Activated T-cell treated with anti-CD3 and anti-CD28 coated beads, Interleukin-2, amount 50 U/mL, for 72 hours (primary cell): ENCODE measurements at places on chromosomes 3 and 15. TPM values are rescaled to one million over a fixed set of nuclear protein-coding genes. Genes with fewer than 3 reads are reported as not detected.
A peak's percentile ranks its signal among the peaks of the same experiment; 100 is the strongest.

DNA sequence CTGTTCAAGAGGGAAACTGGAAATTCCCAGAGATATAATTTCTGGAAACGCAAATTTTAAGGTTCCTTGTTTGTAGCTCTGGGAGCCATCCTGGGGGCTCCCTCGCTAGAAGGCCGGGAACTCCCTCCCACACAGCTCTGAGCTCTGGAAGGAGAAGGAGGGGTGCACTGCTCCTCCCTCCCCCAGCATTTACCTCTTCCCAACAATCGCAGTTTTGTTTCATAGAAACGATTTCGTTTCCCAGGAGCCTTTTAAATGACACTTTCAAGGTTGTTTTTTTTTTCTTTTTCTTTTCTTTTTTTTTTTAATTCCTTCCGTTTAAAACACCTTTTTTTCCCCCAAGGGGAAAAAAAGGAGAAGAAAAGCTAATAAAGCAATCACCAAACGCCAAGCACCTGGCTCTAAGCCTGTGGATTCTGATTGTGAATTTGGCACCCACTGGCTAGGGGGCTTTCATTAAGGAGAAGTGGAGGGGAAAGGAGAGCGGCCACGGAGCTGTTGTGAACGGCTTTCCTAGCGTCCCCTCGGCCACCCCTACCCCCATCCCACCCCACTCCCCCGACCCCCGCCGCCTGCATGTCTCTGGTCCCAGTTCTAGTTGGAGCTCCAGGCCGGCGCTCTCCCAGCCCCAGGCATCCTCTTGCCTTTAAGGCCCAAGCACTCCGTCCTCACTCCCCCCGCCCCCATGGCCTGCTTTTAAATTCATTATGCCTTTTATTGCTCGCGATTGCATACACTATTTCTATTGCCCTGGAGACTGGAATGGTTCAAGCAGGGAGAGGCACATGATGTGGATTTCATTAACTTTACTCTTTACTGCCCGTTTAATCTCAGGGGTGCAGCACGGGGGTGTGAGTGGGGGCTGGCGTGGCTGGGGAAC is 13.6 kb upstream of the CCDC33 start:
- DNase-seq = no peak

DNA sequence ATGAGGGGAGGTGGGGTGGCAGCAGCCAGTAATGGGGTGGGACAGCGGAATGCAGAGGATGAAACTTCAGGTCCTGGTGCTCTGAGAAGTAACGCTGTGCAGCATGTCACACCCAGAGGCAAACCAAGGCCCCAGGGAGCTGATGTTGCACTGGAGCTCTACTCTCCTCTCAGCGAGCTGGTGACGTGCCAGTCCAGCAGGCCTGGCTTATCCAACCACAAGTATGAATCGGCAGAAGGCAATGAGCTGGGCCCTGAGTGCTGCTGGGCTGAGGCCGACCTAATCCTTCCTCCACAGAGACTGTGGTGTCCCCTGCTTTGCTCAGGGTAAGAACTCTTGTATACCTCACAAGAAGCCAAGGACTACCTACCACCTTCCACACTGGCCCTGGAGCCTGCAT is 30.5 kb downstream of the CD86 start:
- no peak for DNase-seq

DNA sequence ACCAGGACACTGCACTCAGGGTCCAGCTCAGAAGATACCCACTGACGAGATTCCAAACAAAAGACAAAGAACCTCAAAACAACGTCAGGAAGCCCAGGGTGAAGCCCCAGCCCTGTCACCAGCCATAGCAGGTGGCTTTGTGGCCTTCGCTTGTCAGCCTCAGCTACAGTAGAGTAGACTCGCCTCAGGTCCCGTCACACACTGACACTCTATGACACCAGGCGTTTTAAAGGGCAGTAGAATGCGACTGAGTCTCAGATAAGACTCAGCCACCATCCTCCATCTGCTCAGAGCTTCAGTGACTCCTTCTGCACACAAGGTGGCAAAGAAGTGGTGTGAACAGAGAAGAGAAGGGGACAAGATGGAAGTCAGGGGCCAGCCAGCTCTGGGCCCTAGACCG is 12.8 kb downstream of the RBPMS2 start:
- DNase-seq = no peak

ADCY5 gene
- not detected for total RNA-seq

- no peak for DNase-seq
Observed at GRCh38 chr3:154123906-154124305, 2.7 kb downstream of the ARHGEF26 start.

DNA sequence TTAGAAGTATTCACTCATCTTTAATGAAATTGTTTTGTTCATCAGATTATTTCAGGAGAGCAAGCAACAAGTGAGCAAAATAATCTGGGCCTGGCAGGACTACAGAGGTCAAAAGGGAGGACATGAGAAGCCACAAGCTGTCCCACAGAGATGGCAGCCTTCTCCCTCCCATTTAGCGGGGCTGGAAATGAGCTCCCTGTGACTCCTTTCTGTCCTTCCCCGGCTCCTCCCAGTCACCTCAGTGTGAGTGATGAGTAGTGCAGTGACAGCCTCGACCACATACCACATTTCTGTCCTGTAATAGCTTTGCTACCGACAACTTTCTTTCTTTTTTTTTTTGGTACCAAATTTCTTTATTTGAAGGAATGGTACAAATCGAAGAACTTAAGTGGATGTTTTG is 38.0 kb downstream of the RAB7A start:
- peak; percentile 66 for DNase-seq

GRCh38 chr3:106719583-106719982 is 657.7 kb upstream of the CCDC54 start:
- no peak for DNase-seq

GRCh38 chr15:36941798-36942197 is 158.6 kb downstream of the MEIS2 start:
- no peak for DNase-seq

DNA sequence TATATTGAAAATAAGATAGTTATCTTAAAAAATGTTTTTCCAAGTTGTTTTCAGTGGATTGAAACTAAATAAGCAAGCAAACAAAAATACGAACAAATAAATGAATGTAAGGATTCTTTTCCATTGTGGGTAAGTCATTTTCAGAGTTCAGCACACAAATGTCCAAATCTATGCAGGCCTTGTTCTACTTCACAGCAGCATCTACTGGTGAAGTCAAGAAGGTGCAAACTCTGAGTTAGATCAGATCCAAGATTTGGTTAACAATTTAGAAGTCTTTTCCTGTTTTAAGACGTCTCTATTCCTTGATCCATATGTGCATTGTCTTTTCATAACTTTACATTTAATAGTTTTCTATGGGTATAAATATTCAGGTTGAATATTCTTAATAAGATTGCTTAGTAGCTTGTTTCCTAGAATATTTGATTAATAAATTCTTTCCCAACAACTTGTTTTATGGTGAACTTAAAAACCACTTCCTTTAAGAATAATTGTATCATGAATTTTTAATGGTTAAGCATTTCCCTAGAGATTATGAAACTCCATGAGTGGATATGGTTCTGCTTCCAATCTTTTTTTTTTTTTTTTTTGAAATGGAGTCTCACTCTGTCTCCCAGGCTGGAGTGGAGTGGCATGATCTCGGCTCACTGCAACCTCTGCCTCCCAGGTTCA is 10.5 kb downstream of the PTX3 start:
- DNase-seq = no peak
